Peyer's patch (tissue), 4 donors: ENCODE measurements at places on chromosomes 12 and 14. TPM values are rescaled to one million over a fixed set of nuclear protein-coding genes. Genes with fewer than 3 reads are reported as not detected.

- DNase-seq, result no peak
These were observed 683.4 kb downstream of the TMEM121 start for GRCh38 chr14:106209755-106210154.

DNA sequence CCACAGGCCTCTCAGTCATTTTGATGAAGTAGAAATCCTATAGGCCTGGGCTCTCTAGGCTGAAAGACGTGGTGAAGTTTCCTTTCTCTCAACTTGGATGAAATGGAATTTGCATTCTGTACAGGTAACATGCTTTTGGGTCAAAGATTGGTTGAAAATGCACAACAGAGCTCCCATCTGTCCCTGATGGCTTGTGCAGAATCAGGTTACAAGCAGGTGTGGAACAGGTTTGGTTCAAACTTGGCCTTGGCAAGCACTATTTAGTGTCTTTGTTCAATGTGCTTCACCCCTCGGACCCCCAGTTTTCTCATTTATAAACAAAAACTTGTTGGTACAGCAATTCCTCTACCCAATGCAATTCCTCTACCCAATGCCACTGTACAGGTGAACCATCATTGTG lies 1493.0 kb downstream of the AACS start:
- DNase-seq, result no peak

- no peak for DNase-seq
These were observed 217.4 kb upstream of the DIO2 start for GRCh38 chr14:80428671-80429070.

- no peak for DNase-seq
These were observed 69.9 kb downstream of the RASSF3 start for GRCh38 chr12:64680235-64680634.

DNA sequence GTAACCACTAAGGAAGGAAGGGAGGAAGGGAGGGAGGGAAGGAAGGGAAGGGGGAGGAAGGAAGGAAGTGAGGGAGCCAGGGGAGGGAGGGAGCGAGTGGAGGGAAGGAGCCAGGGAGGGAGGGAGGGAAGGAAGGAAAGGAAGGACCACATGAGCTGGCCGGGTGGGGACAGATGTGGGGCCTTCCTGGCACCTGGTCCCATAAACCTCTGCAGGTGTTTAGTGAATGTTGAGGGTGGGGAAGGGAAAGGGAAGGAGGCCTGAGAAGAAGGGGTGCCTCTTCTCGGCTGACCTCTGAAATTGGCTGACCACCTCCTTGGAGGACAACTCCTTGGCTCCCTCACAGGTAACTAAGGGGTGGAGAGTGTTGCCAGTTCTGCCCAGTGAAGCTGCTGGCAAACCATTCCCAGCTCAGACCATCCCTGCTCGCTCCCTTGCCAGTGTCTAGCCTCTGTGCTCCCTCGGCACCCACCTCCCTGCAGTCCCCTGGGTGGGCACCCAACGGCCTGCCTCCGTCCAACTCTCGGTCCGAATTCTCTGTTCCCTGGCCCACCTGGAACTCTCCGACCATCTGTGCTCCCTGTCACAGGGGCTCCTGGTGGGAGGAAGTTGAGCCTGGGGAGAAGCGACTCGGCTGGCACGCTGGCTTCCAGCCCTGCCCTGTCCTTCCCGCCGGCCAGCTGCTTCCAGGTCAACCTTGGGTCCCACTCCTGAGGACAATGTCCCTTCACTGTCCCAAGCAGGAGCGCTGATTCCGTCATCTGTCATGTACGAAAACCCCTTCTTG lies 12.2 kb upstream of the PPP1R13B start:
- peak; percentile 26 for DNase-seq

DNA sequence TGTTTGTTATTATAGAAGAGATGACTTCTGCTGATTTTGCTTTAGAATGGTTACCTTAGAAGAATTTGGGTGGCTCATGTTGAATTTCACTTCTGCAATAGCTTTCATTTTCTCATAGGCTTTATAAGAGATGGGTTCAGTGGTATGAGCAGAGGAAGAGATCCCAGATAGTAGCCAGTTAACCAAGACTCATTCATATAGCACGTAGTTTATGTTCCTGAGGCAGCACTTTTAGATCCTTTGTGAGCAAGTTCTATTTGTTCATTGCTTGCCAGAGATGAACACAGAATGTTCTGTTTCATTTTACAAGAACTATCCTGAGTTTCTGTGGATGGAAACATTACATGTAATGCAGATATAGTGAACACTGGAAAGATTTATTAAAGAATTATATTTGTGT lies 32.2 kb downstream of the RAB21 start:
- DNase-seq, result no peak

- no peak for DNase-seq
These were observed 454.8 kb downstream of the FUT8 start for GRCh38 chr14:65867333-65867732.

DNA sequence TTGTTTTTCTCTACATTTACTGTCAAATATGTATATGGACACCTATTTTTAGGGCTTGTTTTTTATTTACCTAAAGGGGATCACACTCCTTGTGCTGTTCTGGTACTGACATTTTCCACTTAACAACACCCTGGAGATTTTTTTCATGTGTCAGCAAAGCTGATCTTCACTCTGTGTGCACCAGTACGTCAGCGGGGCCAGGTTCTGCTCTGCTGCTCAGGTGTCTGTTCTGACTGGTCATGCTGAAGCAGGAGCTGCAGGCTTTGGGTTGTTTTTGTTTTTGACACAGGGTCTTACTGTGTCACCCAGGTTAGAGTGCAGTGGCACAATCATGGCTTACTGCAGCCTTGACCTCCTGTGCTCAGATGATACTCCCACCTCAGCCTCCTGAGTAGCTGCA lies 81.9 kb upstream of the CCND2 start:
- no peak for DNase-seq

- no peak for DNase-seq
These were observed 45.6 kb downstream of the ARMH4 start for GRCh38 chr14:58106446-58106845.

- DNase-seq, result no peak
These were observed 40.4 kb upstream of the DIO3 start for GRCh38 chr14:101520621-101521472.

- no peak for DNase-seq
These were observed 56.1 kb downstream of the FIGNL2 start for GRCh38 chr12:51792417-51792816.

- no peak for DNase-seq
These were observed 9.8 kb downstream of the ZNF219 start for GRCh38 chr14:21088687-21089086.

DNA sequence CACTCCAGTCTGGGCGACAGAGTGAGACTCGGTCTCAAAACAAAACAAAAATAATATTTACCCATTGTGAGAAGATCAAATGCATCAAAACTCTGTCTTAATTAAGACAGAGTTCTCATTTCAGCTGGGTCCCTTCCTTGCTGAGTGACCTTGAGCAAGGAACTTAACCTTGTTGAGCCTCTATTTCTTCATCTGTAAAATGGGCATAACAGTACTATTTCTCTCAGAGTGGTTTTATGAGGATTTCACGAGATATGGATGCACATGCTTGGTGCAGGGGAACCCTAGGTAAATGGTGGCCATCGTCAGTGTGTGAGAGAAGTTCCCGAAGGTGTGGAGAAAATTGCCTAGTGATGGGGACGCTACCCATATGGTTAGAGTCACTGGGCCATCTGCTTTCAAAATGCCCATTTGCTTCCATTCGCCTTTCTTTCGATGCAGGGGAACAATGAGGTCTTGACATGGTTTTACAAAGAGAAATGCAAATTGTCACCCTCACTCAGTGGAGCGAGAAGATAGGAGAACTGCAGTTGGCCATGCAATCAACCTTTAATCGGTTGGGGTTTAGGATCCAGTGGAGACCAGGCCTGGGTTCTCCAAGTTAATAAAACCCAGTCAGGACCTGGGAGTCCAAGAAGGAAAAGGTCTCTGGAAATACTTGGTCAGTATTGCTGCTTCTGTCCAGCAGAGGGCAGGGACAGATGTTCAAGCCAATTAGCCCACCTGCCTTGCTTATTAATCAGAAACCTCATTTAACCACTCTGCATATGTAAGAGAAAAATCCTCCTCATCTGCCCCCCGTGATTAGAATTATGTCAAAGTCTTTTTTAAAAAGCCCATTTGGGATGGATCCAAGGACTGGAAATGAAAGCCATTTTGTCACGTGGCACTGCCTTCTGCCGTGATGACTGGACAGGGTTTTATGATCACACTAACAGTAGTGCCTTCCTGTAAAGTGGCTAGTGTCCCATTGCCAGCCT lies 37.2 kb downstream of the CFAP251 start:
- no peak for DNase-seq

DNA sequence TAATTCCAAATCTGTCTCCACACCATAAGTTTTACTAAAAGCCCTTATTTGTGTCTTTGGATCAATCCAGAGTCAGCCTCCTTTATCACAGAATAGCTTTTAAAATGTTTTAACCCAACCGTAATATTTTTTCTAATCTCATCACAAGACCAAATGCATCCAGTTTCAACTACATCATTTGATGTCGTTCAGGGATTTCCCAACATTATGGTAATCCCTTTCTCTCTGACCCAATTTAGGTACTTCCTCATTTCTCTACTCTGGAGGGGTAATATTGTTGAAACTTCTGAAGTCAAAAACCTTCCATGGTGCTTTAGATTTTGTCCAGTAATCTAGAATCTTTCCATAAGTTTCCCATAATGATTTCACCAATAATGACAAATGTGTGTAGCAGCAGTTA lies 596.8 kb downstream of the SOX5 start:
- no peak for DNase-seq

Gene TBX3
- 85.1 TPM for total RNA-seq

Gene C12orf54
- not detected for total RNA-seq

Gene BEGAIN
- total RNA-seq, result not detected

Gene DHRS4L2
- 29.0 TPM for total RNA-seq

Gene C14orf180
- total RNA-seq, result not detected

Gene SDR9C7
- total RNA-seq, result not detected
